CD4-positive, alpha-beta T cell treated with Interleukin-4 for 1 hour (primary cell): ENCODE measurements at places on chromosomes 4 and X.

DNA sequence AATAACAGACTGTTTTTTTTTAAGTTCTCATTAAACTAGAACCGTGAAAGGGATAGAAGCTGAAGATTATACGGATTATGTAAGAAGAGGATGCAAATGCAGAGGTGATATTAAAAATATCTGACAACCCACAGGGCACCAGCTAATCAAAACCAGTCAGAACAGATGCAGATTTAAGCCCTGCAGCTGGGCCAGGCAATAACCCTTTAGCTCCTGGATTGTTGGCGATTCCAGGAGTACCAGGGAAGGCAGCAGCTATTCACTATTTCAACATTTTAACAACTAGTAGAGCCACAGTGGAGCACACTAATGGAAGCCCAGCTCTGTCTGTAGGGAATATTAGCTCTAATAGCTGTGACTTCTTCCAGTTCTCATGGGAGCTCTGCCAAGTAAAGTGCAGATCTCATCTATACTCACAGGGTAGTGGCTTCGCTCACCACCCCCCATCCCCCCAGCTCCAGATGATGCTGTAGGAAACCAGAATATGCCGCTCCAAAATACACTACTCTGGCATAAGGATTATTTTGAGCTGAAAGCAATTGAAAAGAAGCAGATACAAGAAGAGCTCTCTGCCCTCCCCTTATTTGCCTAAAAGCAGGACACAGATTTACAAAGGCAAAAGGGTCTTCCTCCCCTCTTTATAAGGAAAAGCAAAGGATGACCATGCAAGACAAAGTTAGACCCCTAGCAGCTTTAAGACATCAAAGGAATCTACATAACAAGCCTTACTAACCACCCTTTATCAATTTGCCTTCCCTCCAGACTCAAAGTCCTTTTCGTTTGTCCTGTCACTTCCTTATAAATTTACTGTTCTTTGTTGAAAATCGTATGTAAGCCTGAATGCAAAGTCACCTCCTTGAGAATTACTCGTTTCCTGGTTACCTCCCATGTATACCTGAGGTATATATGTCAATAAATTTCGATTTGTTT lies 13.7 kb downstream of the SCD5 start:
- no peak for DNase-seq

GRCh38 chr4:7244751-7245320 lies 52.5 kb downstream of the SORCS2 start:
- DNase-seq, result no peak

GRCh38 chrX:151828439-151829080 lies 84.1 kb upstream of the MAGEA4 start:
- DNase-seq, result no peak

- no peak for DNase-seq
Measured at GRCh38 chr4:22573641-22574040, 57.8 kb upstream of the ADGRA3 start.

- DNase-seq, result no peak
Measured at GRCh38 chrX:154890990-154891639, 5.0 kb downstream of the F8A1 start.

- no peak for DNase-seq
Measured at GRCh38 chrX:110853610-110854009, 58.0 kb upstream of the CHRDL1 start.

GRCh38 chr4:142497606-142498005 lies 348.5 kb downstream of the INPP4B start:
- DNase-seq, result no peak

DNA sequence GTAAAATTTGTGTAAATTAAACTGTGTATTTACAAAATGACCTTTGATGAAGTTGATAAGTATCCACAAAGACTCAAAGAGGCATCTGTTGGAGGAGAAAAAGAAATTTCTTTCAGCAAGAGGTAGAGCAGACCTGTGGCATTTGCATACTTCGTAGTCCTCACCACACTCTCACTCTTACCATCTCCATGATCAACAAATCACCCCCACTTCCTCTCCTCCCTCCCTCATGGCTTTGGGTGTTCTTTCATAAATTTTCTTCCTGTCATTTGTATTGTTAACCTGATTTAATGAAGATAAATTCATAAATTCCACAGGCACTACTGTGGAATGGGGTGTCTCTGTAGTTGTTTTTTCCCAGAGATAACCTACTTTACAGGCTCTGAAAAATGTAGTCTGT lies 366.5 kb downstream of the ZNF674 start:
- DNase-seq, result no peak

DNA sequence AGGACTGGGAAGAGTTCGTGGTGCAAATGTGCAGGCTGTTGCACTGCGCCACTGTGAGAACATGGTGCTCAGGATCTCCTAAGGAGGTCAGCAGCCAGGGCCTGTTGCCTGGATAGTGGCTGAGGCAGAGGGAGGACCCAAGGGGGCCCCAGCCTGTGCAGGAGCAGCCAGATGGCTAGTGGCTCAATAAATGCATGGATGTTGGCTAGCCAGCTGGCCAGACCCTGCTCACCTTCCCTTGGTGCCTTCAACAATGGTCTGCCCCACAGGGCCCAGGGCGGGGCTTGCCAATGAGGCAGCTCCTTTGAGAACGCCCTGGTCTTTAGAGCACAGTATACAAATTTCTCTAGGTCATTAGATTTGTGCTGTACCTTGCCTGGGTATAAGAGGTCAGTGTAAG lies 67.4 kb downstream of the TNIP2 start:
- DNase-seq, result no peak

DNA sequence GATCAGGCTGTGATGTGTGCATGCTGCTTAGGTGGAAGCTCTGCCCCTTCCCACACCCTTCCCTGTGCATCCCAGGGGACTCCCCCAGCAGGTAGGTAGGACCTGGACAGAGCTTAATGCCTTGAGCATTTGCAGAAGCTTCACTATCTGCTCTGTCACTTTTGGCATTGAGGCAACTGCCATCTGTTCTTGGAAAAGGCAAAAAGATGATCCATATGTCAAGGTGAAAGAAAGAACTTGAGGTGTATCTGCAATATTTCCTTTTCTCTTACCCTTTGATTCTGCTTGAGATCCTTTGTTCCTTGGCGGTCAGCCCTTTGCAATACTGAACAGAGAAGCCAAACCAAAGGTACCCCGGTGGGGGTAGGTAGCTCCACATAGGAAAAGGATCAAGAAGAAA lies 37.1 kb upstream of the TBC1D9 start:
- DNase-seq, result no peak
